ENCODE measurements at places on chromosomes 5 and 9. TPM values are rescaled to one million over a fixed set of nuclear protein-coding genes. Genes with fewer than 3 reads are reported as not detected.
A peak's percentile ranks its signal among the peaks of the same experiment; 100 is the strongest.

- no peak for DNase-seq
Measured at GRCh38 chr5:3201941-3202340, 393.7 kb upstream of the IRX1 start.

GRCh38 chr9:10523164-10523563, 89.6 kb downstream of the PTPRD start:
- DNase-seq, result no peak

DNA sequence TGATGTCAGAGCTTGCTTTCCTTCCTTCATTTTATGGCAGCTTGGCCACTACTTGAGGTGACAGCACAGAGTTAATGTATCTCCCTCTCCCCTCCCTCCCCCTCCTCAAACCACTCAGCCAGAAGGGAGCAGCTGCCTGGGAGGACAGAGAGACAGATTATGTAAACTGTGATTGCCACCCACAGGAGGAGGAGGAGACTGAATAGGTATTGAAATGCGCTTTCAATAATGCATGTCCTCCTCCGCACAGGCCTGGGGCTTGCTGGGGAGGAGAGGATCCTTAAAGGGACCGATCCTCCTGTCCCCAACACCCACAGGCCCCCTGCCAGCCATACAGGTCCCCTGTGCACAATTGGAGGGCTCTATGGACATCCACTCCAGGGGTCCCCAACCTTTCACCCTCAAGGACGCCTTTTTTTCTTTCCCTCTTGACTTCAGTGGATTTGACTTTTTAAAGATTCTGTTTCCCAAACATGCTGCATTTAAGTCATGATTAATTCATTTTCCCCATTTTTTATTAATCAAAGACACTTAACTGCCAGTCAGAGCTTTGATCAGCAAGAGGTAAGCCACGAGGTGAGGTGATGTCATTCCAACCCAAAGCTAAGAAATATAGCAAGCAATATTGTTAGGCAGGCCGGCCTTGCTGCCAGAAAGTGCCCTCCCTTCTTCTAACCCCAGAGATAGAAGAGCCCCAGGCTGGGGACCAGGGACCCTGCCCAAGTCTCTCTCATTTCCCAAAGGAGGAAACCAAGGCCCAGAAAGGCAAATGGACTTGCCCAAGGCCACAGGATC, 47.5 kb upstream of the CPLX2 start:
- DNase-seq, result peak; percentile 83

DNA sequence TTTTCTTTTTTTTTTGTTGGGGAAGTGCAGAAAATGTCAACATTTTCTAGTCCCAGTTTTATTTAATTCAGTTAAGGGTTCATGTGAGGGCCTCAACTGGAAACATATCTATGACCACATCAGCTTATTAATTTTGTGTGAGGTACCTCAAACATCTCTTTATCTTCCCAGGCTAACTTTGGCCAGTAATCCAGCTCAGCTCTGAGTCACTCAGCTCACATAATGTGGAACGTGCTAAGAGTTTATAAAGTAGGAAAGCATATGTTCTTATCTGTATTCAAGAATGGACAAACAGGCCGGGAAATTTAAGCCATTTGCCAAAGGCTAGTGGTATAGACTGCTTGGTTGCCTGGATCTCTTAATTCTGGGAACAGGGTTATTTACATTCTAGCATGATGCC, 118.4 kb downstream of the INSYN2B start:
- no peak for DNase-seq

DNA sequence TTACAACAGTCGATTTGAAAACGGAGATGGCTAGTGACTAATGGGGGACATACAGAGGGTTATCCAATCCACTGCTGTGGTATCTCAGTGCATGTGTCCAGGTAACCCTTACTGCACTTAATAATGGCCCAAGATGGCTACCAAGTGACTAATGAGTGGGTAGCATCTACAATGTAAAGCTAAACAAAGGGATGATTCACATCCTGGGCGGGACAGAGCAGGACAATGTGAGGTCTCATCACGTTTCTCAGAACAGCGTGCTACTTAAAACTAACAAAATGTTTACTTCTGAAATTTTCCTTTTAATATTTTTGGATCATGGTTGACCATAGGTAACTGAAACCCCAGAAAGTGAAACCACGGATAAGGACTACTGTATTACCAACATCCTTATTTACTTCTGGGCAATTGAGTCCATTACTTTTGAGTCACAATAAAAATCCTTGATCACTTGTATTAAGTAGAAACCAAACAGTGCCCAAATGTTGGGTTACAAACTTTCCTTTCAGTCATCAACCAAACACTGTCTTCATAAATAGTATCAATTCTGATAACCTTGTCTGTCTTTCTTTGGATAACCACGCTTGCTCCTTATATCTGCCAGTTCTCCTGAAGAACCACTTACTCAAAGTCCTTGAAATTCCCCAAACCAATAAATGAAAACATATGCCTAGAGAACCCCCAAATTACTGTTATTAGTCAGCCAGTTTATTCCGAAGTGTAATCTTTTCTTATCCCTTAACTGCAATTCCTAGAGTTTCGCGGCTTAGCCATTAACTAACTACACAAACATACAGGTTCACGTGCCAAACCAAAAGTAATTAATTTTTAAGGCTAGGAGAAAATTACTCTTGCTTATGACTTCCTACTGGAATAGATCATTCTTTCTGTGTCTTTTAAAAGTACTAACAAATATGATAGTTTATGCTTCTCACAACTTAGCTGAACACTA, 59.7 kb downstream of the ELL2 start:
- DNase-seq, result no peak

The SLC22A4 gene
- 0.37 TPM for total RNA-seq

The CMYA5 gene
- total RNA-seq, result 0.74 TPM

Data from glutamatergic neuron (in vitro differentiated cells).